ENCODE measurements at places on chromosomes 5 and 9.
A peak's percentile ranks its signal among the peaks of the same experiment; 100 is the strongest.

DNA sequence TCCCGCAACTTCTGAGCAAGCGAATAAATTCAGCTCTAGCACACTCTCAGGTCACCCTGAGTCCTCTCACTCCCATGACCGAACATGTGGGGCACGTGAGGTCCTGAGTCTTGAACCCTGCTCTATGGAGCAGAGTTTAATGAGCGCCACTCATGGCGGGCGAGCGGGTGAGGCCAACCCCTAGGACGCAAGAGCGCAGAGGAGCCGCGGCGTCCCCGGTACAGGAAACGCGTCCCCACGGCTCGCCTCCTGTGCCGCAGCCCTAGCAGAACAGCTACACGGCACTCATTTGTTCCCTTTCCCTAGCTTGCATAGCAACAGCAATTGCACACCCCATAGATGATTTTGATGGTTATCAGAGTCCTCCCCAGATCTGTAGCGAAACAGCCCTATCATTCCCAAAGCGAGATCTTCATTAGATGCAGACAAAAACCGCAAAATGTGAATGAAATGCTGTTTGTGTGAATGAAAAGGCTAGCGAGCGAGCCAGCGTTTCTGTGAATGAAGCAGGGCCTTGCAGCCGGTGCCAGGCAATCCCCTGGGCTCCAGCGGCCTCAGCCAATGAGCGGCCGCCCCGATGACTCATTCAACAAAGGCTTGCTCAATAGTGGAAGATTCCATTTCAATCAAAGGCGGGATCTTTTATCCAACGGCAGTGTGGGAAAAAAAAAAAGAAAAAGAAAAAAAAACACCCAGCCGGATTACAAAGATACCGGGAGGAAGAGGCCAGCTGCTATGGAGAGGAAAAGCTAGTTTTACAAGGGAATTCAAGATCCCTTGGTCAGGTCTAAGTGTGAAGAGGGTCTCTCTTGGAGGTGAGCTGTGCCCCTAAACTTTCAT is 1.5 kb upstream of the SHC3 start:
- DNase-seq = peak; percentile 85

- DNase-seq = peak; percentile 15
These were observed 98.4 kb downstream of the FGF1 start for GRCh38 chr5:142587354-142587965.

- DNase-seq = no peak
These were observed 156.1 kb downstream of the DENND1A start for GRCh38 chr9:123773783-123774182.

DNA sequence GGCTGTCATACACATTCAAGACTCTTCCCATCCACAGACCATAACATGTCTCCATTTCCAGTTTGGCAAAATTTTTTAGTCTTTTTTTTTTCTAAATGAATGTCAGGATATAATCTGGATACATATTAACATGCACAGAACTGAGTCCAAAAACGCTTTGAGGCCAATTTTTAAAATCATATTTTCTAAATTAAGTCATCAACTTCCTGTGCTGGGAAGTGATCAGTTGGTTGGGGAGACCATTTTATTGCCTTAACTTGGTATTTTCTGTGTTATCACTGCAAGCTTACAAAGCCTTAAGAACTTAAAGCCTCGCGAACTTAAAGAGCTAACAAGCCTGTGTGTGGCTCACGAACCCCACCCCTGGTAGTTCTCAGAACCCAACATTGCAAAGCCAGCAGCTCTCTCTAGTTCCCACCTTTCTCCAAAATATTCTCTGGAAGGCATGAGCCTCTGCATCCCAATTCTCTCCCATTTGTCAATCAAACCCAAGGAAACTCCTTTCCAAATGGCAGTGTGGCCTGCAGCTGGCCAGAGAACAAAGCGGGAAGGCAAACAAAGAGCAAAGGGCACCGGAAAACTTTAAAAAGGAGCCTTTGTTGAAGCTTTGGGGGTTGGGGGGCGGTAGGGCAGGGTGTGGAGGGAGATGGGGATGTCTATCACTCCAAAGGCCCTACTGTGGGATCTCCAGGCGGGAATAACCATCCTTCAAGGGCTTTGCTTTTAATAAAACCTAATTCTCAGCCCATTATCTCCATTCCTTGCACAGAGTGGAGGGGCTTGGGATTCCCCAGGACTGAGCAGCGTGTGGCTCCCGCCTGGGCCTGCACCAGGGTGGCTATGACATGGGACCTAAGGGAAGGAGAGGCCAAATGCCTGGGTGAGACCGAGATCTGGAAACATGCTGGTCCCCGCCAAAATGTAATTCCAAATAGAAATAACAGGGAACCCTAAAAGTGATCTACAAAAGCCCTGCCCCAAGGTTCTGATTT is 65.0 kb downstream of the ROR2 start:
- no peak for DNase-seq

- DNase-seq = no peak
These were observed 200.2 kb downstream of the TRIO start for GRCh38 chr5:14343376-14343775.

GRCh38 chr9:108863891-108864290 is 1.8 kb downstream of the ACTL7A start:
- no peak for DNase-seq

GRCh38 chr5:95846554-95847260 is 24.2 kb upstream of the GLRX start:
- DNase-seq = peak; percentile 59

- no peak for DNase-seq
These were observed 20.9 kb upstream of the SPARC start for GRCh38 chr5:151707567-151707966.

DNA sequence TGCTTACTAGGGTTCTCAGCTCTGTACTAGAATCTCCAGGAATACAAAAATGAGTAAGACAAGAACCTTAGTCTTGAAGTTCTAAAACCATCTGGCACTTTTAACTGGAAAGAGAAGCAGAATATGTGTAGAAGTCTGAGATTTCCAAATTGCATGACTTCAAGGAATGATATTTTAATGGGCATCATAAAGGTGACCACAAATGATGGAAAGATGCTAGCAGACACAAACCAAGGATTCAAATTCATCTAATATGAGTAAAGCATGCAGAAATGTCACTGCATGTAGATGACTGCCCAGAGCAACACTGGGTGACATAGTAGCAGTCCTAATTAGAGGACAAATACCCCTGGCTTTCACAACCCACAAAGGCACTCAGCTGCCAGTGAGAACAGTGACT is 117.2 kb downstream of the RPS23 start:
- DNase-seq = no peak

GRCh38 chr5:73418244-73418691 is 30.3 kb downstream of the FOXD1 start:
- DNase-seq = peak; percentile 8

- peak; percentile 25 for DNase-seq
These were observed 26.3 kb downstream of the SPZ1 start for GRCh38 chr5:80346055-80346454.
